ENCODE measurements at places on chromosomes 2 and 18.

DNA sequence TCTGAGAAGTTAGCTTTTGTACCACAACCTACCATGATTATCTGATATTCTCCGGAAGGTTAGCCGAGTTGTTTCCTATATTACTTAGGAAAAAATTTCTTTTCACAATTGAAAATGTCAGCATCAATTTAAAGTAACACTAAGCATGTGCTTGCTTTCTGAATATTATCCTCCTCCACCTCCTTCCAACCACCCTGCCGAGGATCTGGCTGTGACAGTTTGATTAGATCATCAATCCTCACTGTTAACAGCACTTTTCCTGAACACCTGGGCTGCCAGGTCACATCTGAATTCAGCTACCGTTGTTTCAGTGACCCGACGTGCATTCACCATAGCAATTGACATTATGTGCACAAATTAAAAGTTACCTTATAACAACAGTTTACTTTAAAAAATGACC, 207.0 kb downstream of the ZNF407 start:
- no peak for DNase-seq

DNA sequence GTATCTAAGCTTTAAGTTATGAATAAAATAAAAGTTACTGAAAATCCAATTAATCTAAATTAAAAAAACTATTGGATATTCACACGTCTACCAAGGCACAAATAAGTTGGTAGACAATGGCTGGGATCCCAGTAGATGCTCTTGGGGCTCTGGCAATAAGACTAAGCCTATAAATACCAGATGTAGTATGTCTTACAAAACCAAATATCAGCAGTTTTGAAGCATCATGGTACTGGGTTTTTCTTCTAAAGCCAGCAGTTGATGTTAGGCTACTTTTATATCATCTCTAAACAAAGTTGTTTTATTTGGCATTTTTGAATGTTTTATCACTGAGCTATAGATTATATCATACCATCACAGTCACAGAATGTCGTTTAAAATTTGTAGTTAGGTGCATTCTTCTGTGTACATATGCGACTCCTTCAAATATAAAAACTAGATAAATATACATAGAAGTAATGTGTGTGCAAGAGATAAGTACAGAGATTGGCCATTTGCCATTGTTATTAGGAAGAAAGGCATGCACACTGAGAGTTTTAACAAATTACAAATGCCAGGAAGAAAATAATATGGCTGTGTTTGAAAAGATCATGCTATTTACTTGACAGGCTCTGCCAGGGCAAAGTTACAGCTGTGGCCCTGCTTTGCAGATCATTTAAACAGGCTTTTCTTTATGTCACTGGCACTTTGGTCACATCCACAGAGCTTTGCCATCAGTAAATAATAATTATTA, 21.6 kb upstream of the TMEM17 start:
- no peak for DNase-seq

GRCh38 chr2:152571048-152571766, 146.1 kb downstream of the PRPF40A start:
- DNase-seq, result no peak

DNA sequence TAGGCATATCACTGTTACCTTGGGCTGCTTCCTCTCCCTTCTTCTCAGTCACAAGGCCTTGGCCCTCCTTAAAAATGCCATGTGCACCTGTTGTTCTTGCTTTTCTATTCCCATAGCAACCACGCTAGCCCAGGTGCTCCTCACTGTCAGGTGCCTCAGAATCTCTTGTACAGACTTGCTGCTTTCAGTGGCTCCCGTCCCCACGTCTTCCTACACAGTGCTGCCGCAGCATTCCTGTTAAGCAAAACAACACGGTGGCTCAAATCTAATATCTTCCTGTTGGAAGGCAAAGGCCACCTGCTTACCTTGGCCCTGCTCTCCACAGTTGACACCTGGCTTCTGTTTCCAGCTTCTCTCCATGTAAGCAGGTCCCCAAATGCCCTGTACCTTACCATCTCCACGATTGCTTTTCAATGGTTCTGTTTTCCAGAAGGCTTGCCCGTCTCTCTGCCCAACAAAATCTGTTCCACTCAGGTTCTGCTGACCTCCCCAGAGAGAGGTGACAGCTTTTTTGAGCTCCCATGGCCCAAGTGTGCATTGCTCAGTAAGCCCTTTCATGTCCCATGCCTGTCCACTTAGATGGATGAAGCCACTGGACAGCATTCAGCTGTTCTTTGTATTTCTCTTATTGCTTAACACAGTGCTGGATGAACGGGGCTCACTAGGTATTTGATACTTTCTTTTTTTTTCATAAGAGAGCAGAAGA, 240.4 kb downstream of the PRKCE start:
- peak; percentile 30 for DNase-seq

GRCh38 chr18:78713069-78713468, 266.5 kb upstream of the SALL3 start:
- DNase-seq, result peak; percentile 81

GRCh38 chr18:11728249-11728648, 39.2 kb downstream of the GNAL start:
- peak; percentile 51 for DNase-seq

GRCh38 chr2:178455947-178456346, 4.8 kb downstream of the PJVK start:
- no peak for DNase-seq

- DNase-seq, result no peak
Observed at GRCh38 chr2:232137356-232138147, 176.0 kb downstream of the DIS3L2 start.

GRCh38 chr2:34188464-34189303, 589.6 kb upstream of the FAM98A start:
- DNase-seq, result no peak

DNA sequence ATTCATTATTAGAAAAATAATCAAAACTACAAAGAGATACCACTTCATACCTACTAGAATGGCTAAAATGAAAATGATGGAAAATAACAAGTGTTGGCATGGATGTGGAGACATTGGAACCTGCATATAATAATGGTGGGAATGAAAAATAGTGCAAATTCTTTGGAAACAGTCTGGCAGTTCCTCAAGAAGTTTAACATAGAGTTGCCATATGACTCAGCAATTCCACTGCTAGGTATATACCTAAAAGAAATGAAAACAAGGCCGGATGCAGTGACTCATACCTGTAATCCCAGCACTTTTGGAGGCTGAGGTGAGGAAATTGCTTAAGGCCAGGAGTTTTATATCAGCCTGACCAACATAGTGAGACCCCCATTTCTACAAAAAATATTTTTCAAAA, 41.6 kb upstream of the ACYP2 start:
- no peak for DNase-seq

GRCh38 chr2:239142806-239143205, 258.0 kb downstream of the HDAC4 start:
- no peak for DNase-seq

DNA sequence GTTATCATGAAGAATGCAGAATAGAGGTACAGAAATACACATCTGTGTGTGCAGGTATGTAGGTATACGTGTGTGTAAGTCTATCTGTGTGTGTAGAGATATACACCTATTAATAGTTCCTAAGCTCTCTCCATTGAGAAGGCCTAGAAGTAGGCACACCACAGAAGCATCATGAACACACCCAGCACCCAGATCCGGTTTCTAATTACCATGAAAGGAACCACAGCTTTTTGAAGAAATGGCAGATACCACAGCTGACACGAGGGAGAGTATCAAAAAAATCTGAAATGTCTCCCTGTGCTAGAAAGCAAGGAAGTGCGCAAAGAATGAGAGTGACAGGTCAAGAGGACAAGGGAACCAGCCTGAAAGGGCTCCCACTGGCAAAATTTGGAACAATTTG, 27.7 kb upstream of the AP1S3 start:
- no peak for DNase-seq

DNA sequence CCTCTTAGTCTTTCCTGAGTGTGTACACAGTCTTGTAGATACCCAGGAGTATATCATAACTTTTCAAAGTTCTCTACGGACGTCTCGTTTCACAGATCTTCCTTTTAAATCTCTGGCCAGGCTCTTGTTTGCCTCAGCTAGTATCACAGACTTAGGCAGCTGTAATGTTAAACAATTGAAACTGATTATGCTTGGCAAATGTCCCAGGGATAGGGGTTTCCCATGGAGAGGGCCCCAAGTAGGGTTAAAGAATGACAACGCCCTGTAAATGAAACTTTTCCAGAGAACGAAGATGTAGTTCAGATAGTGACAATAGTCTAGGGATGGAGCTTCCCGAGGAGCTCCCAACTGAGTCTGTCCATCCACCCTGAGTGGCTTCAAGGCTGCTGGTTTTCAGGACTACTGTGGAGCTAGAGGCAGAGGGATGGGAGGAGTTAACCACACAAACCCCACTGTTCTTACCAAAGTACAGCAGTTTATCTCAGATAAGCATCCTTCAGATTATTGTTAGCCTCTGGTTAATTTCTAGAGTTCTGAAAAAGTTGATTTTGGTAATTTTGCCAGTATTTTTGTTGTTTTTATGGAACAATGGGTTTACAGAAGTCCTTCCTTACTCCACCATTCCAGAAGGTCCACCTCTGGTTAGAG, 9.1 kb downstream of the NEURL3 start:
- no peak for DNase-seq

GRCh38 chr2:56199492-56199891, 15.7 kb downstream of the CCDC85A start:
- no peak for DNase-seq

- DNase-seq, result no peak
Observed at GRCh38 chr18:887716-888115, 17.0 kb upstream of the ADCYAP1 start.

DNA sequence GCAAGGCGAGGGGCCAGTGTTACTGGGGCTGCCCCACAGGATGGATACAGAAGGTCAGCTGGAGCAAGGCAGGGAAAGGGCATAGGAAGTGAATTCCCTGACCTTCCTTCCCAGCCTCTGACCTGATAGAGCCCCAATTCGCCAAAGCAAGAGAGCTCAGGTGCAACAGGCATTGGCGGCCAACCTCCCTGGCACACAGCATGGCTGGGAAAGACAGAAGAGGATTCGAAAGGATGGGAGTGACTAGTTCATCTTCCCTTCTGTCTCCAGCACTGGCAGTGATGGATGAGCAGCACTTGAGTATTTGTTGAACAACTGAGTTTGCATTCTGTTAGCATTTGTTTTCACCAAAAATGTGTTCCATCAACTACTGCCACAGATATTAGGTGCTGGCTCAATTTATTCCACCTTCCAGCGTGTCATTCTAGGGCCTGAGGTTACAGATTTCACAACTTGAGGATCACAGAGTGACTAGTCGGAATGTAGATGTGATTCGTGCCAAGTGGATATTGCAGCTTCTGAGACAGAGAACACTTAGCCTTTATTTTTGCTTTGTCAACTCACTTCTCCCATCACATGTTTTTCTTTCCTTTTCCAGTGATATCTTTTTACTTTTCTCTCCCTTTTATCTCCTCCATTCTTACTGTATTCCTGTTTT, 6.2 kb downstream of the COPS8 start:
- DNase-seq, result no peak

DNA sequence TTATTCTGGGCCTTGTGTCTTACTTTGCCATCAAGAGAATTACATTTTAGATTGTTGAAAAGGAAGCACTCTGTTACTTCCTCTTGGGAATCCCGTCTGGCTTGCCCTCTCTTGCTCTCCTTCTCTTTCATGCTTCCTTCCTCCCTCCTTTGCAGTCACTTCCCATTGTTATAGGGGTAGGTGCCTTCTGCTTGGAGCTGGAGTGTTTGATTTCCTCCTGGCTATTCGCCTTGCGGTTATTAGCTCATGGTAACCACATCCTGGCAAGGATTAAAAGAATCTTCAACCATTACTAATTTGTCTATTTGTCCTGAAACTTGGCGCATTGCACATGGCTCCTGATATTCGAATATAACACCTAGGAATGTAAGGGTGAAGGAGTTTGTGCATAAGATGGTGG, 115.0 kb downstream of the CERS6 start:
- no peak for DNase-seq

DNA sequence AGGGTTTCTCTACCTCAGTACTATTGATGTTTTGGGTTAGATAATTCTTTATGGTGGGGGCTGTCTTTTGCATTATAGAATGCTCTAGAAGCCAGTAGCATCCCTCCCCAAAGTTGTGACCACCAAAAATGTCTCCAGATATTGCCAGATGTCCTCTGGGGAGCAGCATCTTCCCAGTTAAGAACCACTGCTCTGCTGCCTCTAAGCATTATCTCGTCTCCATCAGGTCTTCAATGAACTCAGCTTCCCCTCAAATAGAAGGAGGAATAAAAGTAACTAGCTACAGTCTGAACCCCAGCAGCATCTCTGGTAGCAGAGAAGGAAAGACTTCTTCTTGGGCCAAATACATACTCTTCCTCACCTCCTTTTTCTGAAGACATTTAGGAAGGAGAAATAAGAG, 244.1 kb downstream of the AGPS start:
- DNase-seq, result no peak

GRCh38 chr18:57527556-57528229, 58.8 kb downstream of the FECH start:
- DNase-seq, result no peak

- DNase-seq, result no peak
Observed at GRCh38 chr2:168090366-168091135, 156.8 kb downstream of the STK39 start.

DNA sequence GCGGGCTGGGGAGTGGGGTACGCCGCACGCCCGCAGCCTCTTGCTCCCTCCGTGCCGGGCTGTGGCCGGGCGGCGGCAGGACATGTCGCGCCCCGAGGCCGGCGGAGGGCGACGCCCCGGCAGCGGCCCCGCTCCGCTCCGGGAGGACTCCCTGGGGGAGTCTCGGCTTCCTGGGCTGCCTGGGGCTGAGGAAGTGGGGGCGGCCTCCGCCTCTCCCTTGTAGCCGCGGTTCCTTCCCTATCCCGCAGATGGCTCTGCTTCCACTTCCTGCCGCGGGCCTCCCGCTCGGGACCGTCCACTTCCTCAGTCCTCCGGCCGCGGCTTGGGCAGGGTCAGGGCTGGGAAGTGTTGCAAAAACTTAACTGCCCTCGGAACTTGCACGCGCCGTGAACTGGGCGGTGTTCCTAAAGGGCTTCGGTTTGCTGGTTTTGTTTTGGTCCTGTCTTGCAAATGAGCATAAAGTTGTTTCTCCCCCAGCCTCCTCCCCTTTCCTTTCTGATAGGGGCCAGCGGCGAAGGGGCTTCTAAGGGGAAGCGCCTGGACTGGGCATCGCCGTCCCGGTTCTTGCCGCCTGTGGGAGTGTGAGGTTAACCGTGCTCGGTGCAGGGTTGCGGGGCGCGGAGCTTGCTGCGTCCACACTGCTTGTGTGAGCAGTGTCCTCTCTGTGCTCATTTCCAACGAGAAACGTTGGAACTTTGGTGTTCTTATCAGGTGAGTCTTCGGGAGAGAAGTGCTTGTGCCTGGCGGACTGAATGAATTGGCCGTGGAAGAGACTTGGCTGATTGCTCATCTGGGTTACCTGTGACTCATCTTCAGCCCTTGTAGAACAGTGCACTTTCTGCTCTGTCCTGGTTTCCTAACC, 600 bp downstream of the RALB start:
- peak; percentile 80 for DNase-seq

GRCh38 chr18:76604108-76604934, 109.3 kb upstream of the ZNF516 start:
- no peak for DNase-seq

DNA sequence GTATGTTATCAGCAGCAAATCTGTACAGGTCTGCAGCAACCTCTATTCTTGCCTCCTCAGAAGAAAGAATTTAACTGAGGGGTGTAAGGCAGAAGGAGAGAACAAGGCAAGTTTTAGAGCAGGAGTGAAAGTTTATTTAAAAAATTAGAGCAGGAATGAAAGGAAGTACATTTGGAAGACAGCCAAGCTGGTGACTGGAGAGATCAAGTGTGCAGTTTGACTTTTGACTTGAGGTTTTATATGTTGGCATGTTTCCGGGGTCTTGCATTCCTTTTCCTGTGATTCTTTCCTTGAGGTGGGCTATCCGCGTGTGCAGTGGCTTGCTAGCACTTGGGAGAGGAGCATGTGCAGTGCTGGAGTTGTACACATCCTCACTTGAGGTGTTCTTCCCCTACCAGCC, 16.5 kb upstream of the CERS6 start:
- DNase-seq, result no peak

Data from kidney (tissue), 22 donors.